CD4-positive, alpha-beta T cell treated with Interleukin-12 subunit alpha and Interleukin-12 subunit beta, for 1 hour (primary cell): ENCODE measurements at places on chromosomes 1 and 21.

DNA sequence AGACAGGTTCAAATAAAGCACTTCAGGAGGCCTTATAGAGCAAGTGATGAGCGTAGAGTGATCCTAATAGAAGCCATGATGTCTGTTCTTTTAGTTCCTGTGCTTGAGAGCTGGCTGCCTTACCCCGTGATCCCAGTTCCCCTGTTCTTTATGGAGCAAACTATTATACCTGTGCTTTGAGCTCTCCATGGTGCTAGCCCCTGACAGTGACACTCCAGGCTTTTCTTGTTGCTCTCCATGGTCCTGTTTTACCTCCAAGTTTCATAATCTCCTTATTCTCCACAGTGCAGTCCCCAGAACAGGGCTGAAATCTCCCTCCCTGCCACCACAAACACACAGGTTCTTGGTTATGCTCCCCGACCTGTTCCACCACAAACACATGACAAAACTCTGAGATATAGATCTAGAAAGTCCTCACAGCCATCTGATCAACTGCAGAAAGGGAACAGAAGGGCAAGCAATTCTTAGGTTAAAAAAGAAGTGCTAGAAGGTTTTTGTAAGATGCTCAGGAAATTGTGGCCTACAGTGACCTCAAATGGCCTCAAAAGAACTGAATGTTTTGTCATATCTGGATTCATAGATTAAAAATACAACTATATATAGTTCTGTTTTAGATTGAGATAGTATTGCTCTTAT lies 6.0 kb downstream of the CADM3 start:
- DNase-seq = peak; percentile 7

GRCh38 chr1:228866468-228866867 lies 131.2 kb downstream of the RHOU start:
- DNase-seq = no peak

DNA sequence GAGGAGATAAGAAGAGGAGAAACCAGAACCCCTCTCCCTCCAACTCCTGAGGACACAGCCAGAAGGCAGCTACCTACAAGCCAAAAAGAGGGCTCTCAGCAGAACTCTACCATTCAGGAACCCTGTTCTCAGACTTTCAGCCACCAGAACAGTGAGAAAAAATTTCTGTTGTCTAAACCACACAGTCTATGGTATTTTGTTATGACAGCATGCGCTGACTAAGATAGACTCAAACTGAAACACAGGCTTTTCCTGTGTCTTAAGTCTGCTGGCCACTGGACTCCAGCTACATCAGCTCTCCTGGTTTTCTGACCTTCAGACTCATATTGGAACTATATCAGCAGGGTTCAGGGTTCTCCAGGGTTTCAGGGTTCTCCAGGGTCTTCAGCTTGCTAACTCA lies 126.5 kb upstream of the TNFSF4 start:
- DNase-seq = no peak

GRCh38 chr21:44771896-44772525 lies 29.6 kb downstream of the UBE2G2 start:
- no peak for DNase-seq

- no peak for DNase-seq
Observed at GRCh38 chr21:46356494-46357334, 32.8 kb downstream of the PCNT start.

- no peak for DNase-seq
Observed at GRCh38 chr21:27219068-27219467, 252.2 kb upstream of the ADAMTS5 start.

- no peak for DNase-seq
Observed at GRCh38 chr1:54215523-54215922, 15.6 kb downstream of the MRPL37 start.

DNA sequence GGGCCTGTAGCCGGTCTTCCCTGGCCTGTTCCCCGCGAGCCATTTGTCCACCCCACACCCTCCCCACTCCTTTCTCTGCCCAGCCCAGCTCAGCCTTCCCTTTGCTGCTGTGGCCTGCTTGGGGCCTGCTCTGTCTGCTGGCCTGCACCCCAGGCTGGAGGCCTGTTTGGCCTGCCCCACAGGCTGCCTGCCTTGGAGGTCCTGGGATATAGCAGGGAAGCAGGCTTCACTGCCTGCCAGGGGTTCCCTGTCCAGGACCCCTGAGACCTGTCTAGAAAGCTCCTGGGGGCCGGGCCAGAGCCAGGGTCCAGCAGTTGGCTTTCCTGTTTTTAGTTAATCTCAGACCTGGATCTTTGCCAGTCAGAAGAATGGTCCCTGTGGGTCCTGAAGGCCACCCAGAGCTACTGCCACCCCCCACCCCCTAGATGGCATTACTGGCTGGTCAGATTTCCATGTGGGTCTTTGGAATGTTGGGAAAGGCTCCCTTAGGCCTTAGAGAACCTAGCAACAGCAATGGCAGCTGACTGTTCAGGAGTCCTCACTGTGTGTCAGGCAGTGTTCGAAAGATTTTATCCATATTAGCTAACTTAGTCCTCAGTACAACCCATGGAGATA lies 7.7 kb downstream of the ZNF362 start:
- no peak for DNase-seq

DNA sequence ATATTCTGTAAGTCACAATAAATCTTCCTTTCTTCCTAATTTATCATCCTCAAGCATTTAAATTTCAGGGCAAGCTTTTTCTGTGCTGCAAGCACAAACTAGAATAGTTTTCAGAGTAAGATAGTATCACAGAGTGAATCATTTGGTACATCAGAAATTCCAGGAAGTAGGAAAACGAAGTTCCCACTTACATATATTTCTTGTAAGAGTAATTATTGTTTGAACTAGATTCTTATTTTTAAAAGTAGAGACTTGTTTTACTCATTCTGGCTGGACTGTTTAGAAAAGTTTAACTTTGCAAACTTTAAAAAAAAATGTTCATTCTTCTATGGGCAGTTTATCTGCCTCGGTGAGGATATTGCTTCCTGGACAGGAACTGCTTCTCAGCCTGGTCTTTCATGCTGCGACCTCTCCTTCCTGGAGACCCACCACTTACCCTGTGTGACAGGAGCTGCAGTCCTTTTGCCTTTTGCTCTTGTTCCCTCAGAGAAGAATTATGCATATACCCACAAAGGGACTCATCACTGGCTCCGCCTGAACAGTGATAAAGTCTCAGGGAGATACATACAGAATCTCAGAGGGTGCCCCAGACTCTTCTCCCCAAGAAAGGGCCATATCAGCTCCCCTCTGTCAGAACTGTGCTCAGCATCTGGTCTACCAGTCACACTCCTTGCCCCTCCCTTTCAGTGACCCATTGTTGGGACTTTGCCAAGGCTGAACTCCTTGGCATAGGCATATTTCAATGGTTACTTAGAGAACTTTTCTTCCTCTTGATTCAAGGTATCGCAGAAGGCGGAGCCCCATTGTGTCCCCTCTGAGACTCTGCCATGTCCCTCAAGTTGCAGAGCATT lies 102.7 kb upstream of the CD55 start:
- DNase-seq = no peak

GRCh38 chr1:93728480-93729131 lies 47.0 kb upstream of the BCAR3 start:
- no peak for DNase-seq

DNA sequence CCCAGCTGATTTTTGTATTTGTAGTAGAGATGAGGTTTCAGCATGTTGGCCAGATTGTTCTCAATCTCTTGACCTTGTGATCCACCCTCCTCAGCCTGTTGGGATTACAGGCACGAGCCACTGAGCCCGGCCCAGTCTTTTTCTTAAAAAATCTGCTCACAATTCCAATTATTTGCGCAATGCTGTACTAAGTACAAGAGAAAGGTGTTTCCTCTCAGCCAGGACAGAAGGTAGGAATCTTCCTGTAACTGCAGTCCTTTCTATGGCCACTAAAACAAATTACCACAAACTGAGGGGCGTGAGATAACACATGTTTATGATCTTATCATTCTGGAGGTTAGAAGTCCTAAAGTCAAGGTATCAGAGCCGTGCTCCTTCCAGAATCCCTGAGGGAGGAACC lies 6.9 kb upstream of the CBR3 start:
- no peak for DNase-seq

GRCh38 chr1:206700445-206701036 lies 15.8 kb downstream of the MAPKAPK2 start:
- DNase-seq = no peak

GRCh38 chr1:101257500-101258325 lies 20.9 kb downstream of the S1PR1 start:
- DNase-seq = peak; percentile 52
